ENCODE measurements at places on chromosomes 6 and 20. TPM values are rescaled to one million over a fixed set of nuclear protein-coding genes. Genes with fewer than 3 reads are reported as not detected.

The SCUBE3 gene
- polyA plus RNA-seq, result 0.43 TPM

- H3K36me3 ChIP-seq, result no peaks in the 10 kb centered on the region
- no peaks in the 10 kb centered on the region for H3K4me1 ChIP-seq
- DNase-seq, result no peak
- H3K27me3 ChIP-seq, result no peaks in the 10 kb centered on the region
- H3K27ac ChIP-seq, result no peak overlapping the region
Observed at GRCh38 chr6:130473886-130474285, 108.1 kb downstream of the TMEM200A start.

The MROH8 gene
- polyA plus RNA-seq, result 0.84 TPM

- peak; percentile 38 for DNase-seq
- no peaks in the 10 kb centered on the region for H3K36me3 ChIP-seq
- H3K4me1 ChIP-seq, result no peaks in the 10 kb centered on the region
- H3K4me3 ChIP-seq, result no peak overlapping the region
- H3K27ac ChIP-seq, result no peak overlapping the region
Observed at GRCh38 chr6:25017932-25018567, 82.3 kb upstream of the RIPOR2 start.

DNA sequence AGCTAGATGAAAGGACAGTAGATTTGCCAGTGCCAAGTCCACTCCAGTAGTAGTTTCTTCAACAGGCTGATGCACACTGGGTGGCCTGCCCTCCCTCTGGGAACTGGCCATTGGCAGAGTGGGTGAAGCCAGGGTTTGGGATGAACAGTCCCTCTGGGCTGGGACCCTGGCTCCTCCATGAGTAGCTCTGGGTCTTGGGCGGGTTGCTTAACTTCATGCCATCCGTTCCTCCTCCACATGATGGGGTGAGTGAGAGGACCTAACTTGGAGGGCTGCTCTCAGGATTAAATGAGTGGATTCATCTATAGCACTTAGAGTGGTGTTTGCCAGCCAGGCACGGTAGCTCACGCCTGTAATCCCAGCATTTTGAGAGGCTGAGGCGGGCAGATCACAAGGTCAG, 47.2 kb downstream of the PLAGL2 start:
- no peaks in the 10 kb centered on the region for H3K27me3 ChIP-seq
- peaks cover 52% of the 10 kb centered on the region for H3K36me3 ChIP-seq
- DNase-seq, result no peak

The ZBTB46 gene
- 3.4 TPM for polyA plus RNA-seq

GRCh38 chr6:166488076-166488685, 98.3 kb downstream of the RAMACL start:
- H3K4me3 ChIP-seq, result no peak overlapping the region
- peak; percentile 83 for DNase-seq
- peak overlapping the region; percentile 67 for H3K27ac ChIP-seq

DNA sequence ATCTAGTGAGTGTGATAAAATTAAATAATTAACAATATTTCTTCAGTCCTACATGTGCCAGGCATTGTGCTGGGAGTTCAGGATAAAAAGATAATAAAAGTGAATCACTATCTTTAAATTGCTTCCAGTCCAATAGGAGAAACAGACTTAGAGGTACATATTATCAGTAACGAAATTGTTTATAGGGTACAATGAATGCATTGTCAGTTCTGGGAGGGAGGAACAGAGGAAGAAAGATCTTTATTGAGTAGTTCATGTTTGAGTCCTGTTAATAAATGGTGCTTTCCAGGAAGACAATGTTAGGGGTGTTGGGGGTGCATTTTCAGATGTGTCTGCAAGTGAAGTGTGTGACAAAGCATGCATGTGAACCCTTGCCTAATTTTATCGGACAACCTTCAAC, 183.1 kb downstream of the OGFRL1 start:
- no peak overlapping the region for H3K27ac ChIP-seq
- no peaks in the 10 kb centered on the region for H3K27me3 ChIP-seq
- no peak for DNase-seq

GRCh38 chr20:41063442-41063841, 34.8 kb downstream of the TOP1 start:
- no peak overlapping the region for H3K27ac ChIP-seq
- H3K36me3 ChIP-seq, result peaks cover 5% of the 10 kb centered on the region
- H3K4me1 ChIP-seq, result no peaks in the 10 kb centered on the region
- no peak overlapping the region for H3K4me3 ChIP-seq

DNA sequence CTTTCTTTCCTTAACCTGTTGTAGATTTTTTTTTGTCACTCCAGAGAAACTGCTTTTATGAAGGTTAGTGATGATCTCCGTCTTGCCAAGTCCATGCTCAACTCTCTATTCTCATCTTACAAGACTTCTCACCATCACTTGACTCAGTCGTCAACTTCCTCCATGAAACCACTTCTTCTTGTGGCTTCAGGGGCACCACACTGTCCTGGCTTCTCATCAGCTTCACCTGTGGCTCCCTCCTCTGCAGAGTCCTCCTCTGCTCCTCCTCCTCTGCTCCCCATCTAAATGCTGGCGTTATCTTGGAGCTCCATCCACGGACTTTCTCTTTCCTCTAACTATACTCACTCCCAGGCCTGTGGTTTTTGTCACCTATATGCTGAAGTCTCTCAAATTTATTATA, 187.5 kb downstream of the BACH2 start:
- H3K4me3 ChIP-seq, result no peak overlapping the region
- DNase-seq, result no peak
- no peak overlapping the region for H3K27ac ChIP-seq
- H3K27me3 ChIP-seq, result peaks cover 13% of the 10 kb centered on the region

The CCN6 gene
- polyA plus RNA-seq, result not detected

GRCh38 chr6:135424385-135424784, 73.2 kb downstream of the AHI1 start:
- DNase-seq, result no peak
- H3K36me3 ChIP-seq, result peaks cover 6% of the 10 kb centered on the region
- no peak overlapping the region for H3K4me3 ChIP-seq

GRCh38 chr6:150897400-150897943, 32.0 kb downstream of the MTHFD1L start:
- H3K27me3 ChIP-seq, result no peaks in the 10 kb centered on the region
- H3K4me3 ChIP-seq, result no peak overlapping the region
- H3K27ac ChIP-seq, result no peak overlapping the region
- no peaks in the 10 kb centered on the region for H3K4me1 ChIP-seq
- DNase-seq, result no peak
- no peaks in the 10 kb centered on the region for H3K36me3 ChIP-seq

GRCh38 chr20:9616833-9617461, 102.6 kb downstream of the LAMP5 start:
- H3K4me1 ChIP-seq, result no peaks in the 10 kb centered on the region
- peak; percentile 83 for DNase-seq

GRCh38 chr6:8562125-8562524, 126.8 kb upstream of the SLC35B3 start:
- no peaks in the 10 kb centered on the region for H3K36me3 ChIP-seq
- no peaks in the 10 kb centered on the region for H3K27me3 ChIP-seq
- no peak overlapping the region for H3K4me3 ChIP-seq
- no peak for DNase-seq
- no peaks in the 10 kb centered on the region for H3K4me1 ChIP-seq

- DNase-seq, result peak; percentile 59
- no peaks in the 10 kb centered on the region for H3K36me3 ChIP-seq
- H3K27me3 ChIP-seq, result no peaks in the 10 kb centered on the region
- H3K4me1 ChIP-seq, result no peaks in the 10 kb centered on the region
- no peak overlapping the region for H3K4me3 ChIP-seq
Observed at GRCh38 chr20:20463933-20464374, 96.0 kb downstream of the INSM1 start.

GRCh38 chr6:87979737-87980136, 67.9 kb upstream of the SPACA1 start:
- no peak overlapping the region for H3K27ac ChIP-seq
- no peaks in the 10 kb centered on the region for H3K27me3 ChIP-seq
- DNase-seq, result no peak
- no peak overlapping the region for H3K4me3 ChIP-seq

GRCh38 chr6:156485150-156485549, 292.0 kb upstream of the ARID1B start:
- DNase-seq, result no peak
- no peaks in the 10 kb centered on the region for H3K36me3 ChIP-seq
- no peak overlapping the region for H3K27ac ChIP-seq
- H3K4me1 ChIP-seq, result no peaks in the 10 kb centered on the region
- H3K27me3 ChIP-seq, result no peaks in the 10 kb centered on the region
- no peak overlapping the region for H3K4me3 ChIP-seq

The PNPLA1 gene
- 0.06 TPM for polyA plus RNA-seq

The OR2J3 gene
- not detected for polyA plus RNA-seq

The VWA7 gene
- polyA plus RNA-seq, result 6.7 TPM

GRCh38 chr6:30954631-30955366, 14.0 kb downstream of the MUCL3 start:
- DNase-seq, result no peak
- no peak overlapping the region for H3K4me3 ChIP-seq
- H3K27me3 ChIP-seq, result peaks cover 8% of the 10 kb centered on the region
- H3K27ac ChIP-seq, result peak overlapping the region; percentile 81
- no peaks in the 10 kb centered on the region for H3K4me1 ChIP-seq

DNA sequence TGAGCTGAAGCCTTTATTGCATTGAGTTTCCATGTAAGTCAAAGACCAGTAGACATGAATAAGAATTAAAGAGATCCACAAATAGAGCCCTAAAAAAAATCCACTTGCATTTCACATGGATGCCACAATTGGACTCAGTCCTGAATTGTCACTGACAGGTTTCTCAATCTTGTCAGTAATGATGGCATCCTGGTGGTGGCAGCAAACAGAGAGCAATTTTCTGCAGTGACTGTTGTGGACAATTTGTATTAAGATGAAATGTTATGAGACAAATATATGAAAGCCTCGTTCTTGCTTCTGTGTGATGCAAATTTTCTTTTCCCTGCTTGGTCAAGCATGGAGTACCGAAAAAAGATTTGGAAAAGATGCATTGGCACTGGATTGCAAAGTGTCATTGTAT, 278.9 kb downstream of the SAMD5 start:
- no peaks in the 10 kb centered on the region for H3K4me1 ChIP-seq
- no peak overlapping the region for H3K27ac ChIP-seq
- no peak for DNase-seq
- H3K27me3 ChIP-seq, result no peaks in the 10 kb centered on the region
- no peak overlapping the region for H3K4me3 ChIP-seq

The ERGIC3 gene
- 208 TPM for polyA plus RNA-seq

DNA sequence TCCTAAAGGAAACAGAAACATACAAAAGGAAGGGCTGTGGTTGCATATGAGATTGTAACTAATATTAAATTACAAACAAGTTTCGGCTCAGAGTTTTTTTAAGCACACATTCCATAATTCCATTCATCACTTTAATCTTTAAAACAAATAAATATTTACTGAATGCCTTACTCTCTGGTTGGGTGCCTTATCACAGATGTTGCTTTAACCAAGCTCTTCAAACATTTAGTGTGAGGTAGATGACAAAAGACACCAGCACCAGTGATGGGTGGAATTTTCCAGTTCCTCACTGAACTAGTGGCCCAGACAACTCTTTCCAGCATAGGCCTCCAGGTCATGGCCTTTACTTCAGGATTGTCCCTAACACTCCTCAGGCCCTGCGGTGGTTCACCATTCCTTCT, 58.7 kb downstream of the ARHGAP18 start:
- H3K4me3 ChIP-seq, result no peak overlapping the region
- H3K4me1 ChIP-seq, result no peaks in the 10 kb centered on the region
- peak overlapping the region; percentile 62 for H3K27ac ChIP-seq
- no peaks in the 10 kb centered on the region for H3K27me3 ChIP-seq
- DNase-seq, result no peak

GRCh38 chr6:43016176-43016942, 2.3 kb downstream of the KLHDC3 start:
- peaks cover 25% of the 10 kb centered on the region for H3K4me1 ChIP-seq
- no peak for DNase-seq
- H3K4me3 ChIP-seq, result no peak overlapping the region
- H3K27ac ChIP-seq, result peak overlapping the region; percentile 21
- no peaks in the 10 kb centered on the region for H3K27me3 ChIP-seq

- H3K4me3 ChIP-seq, result no peak overlapping the region
- H3K27me3 ChIP-seq, result no peaks in the 10 kb centered on the region
- no peaks in the 10 kb centered on the region for H3K4me1 ChIP-seq
- H3K36me3 ChIP-seq, result peaks cover 38% of the 10 kb centered on the region
- DNase-seq, result no peak
Observed at GRCh38 chr20:35510951-35511735, 18.3 kb downstream of the C20orf173 start.

DNA sequence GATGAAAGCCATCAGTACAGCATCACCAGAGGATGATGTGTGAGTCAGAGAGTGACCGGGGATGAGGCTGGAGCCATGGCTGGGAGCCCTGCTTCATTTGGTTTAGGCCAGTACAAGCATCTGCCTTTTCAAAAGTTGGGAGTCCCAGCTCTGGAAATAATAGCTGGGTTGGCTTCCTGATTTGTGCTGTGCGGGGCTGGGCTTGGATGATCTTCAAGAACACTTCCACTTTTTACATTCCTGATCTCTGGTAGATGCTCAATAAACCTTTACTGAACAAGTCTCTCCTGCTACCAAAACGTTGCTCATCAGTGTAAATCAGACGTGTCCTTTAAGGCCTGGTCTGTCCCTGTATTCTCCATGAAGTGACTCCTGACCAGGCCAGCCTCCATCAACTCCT, 44.1 kb upstream of the ADGRF4 start:
- H3K4me1 ChIP-seq, result no peaks in the 10 kb centered on the region
- no peaks in the 10 kb centered on the region for H3K27me3 ChIP-seq
- H3K4me3 ChIP-seq, result no peak overlapping the region
- no peak overlapping the region for H3K27ac ChIP-seq

The EPB41L1 gene
- 13.5 TPM for polyA plus RNA-seq

- H3K36me3 ChIP-seq, result no peaks in the 10 kb centered on the region
- H3K27ac ChIP-seq, result no peak overlapping the region
- DNase-seq, result no peak
- H3K4me3 ChIP-seq, result no peak overlapping the region
Observed at GRCh38 chr20:53364646-53365045, 229.0 kb downstream of the ZNF217 start.

The CTAGE9 gene
- polyA plus RNA-seq, result not detected

DNA sequence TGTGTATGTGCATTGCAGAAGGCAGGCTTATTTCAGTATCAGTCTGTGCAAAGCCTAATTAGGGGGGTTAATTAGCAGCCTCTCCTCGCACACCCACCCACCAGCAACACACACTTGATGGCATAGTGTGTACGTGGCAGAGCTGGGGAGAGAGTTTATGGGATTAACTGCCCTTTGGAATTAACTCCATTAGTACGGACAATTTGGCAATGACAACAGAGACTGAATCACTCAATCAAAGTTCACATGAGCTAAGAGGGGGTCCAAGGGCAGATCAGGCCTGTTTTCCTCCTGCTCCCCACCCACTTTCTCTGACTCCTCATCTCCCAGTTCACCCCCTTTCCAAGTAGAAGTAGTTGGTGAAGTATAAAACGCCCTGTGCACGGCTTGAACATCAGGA, 69.5 kb downstream of the LRFN2 start:
- H3K36me3 ChIP-seq, result no peaks in the 10 kb centered on the region
- no peaks in the 10 kb centered on the region for H3K27me3 ChIP-seq
- DNase-seq, result no peak
- no peak overlapping the region for H3K4me3 ChIP-seq
- no peak overlapping the region for H3K27ac ChIP-seq

The SRSF12 gene
- polyA plus RNA-seq, result 0.79 TPM

The TMEM244 gene
- polyA plus RNA-seq, result not detected

- H3K4me3 ChIP-seq, result no peak overlapping the region
- H3K27ac ChIP-seq, result no peak overlapping the region
- H3K4me1 ChIP-seq, result peaks cover 30% of the 10 kb centered on the region
Observed at GRCh38 chr20:43955750-43956191, 41.1 kb downstream of the TOX2 start.
